Neural progenitor cell (in vitro differentiated cells): ENCODE measurements at places on chromosomes 2 and 18.

DNA sequence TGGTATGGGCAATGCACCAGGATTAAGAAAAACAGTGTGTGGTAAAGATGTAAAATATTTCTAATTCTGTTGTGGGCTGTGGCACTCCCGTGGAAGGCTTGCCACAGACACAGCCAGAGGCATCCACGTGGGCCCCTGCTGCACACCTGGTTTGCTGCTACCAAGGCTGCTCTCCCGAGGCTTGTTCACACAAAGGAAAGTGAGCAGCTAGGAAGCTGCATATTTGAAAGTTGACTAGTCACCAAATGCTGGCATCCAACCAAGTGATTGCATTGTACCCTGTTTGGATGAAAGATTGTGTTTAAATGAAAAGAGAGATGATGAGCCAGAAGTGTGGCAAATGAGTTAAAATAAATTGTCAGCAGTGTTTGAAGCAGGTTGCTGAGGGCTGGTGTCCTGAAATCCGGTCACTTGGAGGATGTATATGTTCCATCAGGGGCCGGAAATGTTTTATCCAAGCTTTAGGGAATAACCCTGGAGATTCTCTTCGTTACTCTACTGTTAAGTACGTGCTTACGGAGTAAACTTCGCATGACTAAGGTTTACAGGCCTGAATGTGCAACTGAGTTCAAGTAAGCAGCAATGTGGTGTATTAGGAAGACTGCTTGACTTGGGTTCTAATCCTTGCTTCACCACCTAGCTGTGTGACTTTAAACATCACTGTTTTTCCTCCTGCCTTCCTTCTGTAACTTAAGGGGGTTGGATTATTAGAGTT is 86.1 kb downstream of the MSH2 start:
- no peak for DNase-seq

- no peak for DNase-seq
These were observed 2.7 kb downstream of the ASTL start for GRCh38 chr2:96135621-96136020.

DNA sequence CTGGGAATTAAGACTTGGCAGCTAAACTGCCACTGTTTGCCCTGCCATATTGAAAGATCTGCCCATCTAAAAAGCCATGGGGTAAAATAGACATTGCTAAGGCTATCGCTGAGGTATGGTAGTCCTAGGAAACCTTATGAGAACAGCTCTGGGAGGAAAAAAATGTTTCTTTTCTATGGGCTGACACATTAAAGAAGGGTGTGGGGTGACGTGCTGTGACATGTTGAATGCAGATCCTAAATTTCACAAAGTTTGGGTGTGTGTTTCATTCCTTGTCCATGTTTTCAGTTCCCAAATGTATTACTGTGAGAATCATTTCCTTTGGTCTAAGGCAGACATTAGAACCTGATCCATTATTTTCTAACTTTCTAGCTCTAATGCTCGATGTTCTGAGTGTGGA is 766.4 kb downstream of the BCL11A start:
- no peak for DNase-seq

- no peak for DNase-seq
These were observed 217.8 kb upstream of the ATP5MC3 start for GRCh38 chr2:175399326-175399725.

DNA sequence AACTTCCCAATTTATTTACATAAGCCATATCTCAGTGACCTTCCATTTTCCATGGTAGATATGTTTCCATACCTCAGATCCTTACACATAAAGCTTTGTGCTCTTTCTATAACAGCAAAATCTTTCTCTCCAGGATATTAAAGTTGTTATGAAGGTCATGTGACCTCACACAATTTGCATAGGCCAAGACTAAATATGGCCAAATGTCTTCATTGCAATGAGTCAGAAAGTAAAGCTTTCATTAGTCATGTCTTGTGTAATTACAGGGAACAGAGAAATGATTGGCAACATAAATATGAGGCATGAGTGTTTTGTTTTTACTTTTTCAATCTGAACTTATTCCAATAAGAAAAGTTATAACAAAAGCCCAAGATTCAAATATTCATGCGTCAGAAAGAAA is 243.5 kb downstream of the ASXL3 start:
- no peak for DNase-seq

DNA sequence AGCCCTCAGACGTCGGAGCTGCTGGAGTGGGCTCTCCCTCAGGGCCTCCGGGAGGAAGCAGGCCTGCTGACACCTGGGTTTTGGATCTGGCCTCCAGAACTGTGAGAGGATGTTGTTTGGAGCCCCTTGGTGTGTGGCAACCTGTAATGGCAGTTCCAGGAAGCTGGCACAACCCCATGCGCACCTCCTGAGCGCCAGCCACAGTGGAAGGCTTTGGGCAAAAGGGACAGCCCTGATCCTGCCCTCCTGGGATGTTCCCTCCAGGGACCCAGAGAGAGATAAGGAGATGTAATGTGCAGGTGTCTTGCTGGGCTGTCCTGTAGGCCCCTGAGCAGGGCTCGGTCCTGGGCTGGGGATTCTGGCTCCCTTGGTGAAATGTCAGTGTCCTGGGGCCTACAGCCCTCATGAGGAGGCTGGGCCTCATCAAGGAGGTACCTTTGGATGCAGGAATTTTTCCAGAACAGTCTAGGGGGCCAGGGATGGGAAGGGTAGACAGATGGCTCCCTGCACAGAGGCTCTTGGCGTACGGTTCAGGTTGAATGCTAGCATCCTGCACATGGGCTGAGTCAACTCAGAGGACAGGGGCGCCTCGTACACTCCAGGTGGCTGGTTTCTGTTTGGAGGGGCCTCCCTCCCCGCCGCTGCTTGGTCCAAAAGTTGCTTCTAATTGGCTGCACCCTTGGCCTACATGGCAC is 61.1 kb downstream of the ASB1 start:
- DNase-seq, result no peak

GRCh38 chr2:241751152-241751551 is 16.7 kb downstream of the D2HGDH start:
- no peak for DNase-seq

DNA sequence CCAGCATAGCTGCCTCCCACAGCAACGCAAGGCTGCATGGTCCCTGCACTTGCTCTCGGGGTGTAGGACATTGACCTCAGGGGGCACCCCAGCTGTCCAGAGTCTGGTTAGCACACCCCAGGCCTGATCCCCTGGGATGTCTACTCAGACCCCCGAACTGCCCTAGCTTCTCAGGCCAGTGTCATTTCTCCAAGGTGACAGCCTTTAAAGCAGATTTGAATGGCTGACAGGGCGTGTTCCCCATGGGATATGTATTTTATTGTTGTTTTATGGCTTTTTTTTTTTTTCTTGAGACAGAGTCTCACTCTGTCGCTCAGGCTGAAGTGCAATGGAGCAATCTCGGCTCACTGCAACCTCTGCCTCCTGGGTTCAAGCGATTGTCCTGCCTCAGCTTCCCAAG is 40.8 kb upstream of the PTMA start:
- DNase-seq, result no peak

GRCh38 chr2:175684466-175684865 is 317.6 kb downstream of the LNPK start:
- no peak for DNase-seq
